ENCODE measurements at places on chromosomes 4 and X.

- no peak for DNase-seq
These were observed 167.6 kb upstream of the ARSJ start for GRCh38 chr4:114146947-114147618.

- no peak for DNase-seq
These were observed 79.3 kb downstream of the TEX13C start for GRCh38 chrX:125398959-125399440.

DNA sequence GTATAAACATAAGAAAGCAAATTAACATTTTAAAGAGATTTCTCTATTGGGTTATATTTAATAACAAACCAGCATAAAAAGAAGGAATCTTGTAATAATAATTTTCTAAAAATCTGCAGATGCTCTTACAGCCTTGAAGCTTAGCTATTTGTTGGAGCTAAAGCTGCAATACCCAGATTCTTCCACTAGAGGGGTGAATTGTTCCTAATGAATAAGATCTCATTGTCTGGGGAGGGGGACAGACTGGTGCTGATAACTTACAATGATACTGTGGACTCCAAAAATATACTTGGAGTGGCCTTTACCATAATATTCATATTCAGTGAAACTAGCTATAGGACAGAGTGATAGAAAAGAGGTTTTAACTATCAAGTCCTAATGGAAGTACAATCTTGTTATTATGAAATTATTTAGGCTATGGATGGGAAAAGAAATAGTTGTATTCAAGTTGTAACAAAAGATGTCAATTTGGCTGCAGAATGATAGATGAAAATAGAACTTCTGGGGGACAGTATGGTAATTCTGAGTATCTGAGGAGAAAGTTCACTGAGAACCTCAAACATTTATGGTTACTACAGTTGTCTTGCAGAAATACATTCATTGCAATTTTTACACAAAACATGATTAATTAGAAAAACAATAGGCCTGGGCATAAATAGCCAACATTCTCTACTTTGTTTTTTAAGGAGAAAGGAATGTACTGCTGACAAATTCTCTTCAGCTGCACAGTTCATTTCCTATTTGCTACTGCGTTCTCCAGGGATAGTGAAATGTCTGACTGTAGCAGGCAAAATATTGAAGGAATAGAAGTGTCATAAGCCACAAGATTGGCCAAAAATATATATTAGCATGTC is 443.3 kb downstream of the GBA3 start:
- DNase-seq, result peak; percentile 22

DNA sequence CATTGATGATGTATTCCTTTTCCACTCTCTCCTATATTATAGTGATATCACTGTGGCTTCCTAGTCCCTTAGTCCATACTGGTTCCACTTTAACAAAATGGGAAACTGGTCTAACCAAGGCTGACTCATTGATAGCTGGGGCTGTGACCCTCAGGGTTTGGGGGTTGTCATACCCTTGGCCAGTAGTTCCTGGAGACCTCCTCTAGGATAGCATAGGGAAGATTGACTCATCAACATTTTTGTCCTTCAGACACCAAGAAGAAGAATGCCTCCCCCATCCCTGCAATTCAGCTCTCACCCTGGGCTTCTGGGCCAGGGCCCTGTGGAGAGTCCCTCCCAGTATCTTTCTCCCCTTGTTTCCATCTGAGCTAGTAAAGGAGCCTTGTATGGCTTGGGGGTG is 68.8 kb upstream of the PRPS1 start:
- no peak for DNase-seq

GRCh38 chrX:27987862-27988646 is 6.8 kb upstream of the DCAF8L1 start:
- no peak for DNase-seq

- DNase-seq, result peak; percentile 57
These were observed 19.1 kb downstream of the SH3BP2 start for GRCh38 chr4:2811830-2812611.

GRCh38 chrX:12315526-12315925 is 177.3 kb downstream of the FRMPD4 start:
- no peak for DNase-seq

GRCh38 chrX:109848461-109849050 is 115.5 kb upstream of the ACSL4 start:
- no peak for DNase-seq

GRCh38 chrX:39750848-39751247 is 346.9 kb downstream of the BCOR start:
- DNase-seq, result no peak

DNA sequence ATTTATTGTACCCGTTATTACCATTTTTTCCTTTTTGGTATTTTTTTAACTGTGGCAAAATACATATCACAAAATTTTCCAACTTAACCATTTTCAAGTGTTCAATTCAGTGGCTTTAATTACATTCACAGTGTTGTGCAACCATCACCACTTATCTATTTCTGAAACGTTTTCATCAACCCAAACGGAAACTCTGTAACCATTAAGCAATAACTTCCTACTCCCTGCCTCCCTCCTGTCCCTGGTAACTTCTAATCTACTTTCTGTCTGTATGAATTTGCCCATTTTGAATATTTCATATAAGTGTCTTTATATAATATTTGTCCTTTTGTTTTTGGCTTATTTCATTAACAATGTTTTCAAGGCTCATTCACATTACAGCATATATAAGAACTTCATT is 57.4 kb upstream of the MSN start:
- DNase-seq, result no peak

DNA sequence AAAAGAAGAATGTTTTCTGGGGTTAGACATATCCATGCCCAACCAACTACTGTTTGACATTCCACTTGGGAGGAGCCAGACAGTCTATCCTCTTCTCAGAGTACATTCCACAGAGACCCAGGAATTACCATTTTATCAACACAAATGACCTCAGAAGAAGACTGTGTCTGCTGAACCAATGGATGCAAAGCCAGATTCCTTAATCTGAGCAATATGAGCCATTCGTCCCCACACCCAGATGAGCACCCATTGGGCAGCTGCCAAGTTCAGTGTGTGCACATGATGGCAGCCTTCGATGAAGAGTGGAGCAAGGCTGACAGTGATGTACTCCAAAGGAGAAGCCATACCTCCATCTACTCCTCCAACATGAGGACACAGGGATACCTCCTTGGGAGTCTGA is 111.3 kb downstream of the ZNF674 start:
- no peak for DNase-seq

GRCh38 chrX:122625821-122626220 is 558.3 kb upstream of the GRIA3 start:
- DNase-seq, result no peak

- no peak for DNase-seq
These were observed 619 bp upstream of the PDK3 start for GRCh38 chrX:24464498-24464835.

DNA sequence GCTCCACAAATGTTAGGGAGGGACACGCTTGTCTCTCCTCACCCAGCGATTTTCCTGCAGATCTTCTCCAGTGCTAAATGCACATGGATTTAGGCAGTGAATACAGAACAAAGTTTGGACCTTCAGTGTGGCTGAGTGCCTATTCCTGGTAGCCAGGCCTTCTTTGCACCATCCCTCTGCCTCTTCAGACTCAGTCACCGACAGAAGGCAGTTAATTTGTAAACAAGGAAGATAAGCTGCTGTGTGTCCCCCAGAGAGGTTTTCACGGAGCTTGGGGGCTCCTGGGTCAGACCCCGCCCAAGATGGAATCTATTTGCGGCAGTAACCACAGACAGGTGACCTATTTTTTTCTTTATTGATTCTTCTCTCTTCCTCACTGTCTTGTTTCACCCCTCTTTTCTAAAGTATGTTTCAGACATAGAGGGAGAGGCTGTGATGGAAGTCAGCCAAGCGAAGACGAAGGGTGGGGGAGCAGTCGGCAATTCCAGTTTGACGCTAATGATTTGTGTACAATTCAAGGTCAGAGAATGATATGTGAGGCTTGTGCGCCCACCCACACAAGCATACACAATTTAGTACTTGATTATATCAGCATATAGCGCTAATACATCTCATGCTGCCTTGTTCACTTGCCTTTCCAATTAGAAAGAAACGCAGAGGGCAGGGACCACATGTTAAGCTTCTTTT is 200.8 kb downstream of the MGST2 start:
- peak; percentile 49 for DNase-seq

DNA sequence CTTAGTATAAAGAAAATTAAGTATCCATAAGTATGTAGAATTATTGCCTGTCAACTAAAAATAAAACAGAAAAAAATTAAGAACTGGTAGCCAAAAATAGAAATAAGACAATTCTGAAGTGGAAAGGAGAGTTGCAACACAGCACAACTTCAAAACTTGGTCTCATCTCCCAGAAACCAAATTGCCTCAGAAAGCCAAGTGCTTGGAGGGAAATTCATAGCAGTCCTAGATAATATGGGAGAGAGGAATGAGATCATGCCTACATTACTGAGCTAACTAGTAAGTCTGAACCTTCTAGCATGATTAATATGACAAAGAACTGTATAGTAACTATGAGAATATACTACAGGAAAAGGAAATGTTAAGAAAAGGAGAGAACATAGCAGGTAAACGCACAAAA is 256.5 kb downstream of the LDB2 start:
- no peak for DNase-seq

GRCh38 chrX:111264385-111264784 is 5.9 kb downstream of the CAPN6 start:
- no peak for DNase-seq

DNA sequence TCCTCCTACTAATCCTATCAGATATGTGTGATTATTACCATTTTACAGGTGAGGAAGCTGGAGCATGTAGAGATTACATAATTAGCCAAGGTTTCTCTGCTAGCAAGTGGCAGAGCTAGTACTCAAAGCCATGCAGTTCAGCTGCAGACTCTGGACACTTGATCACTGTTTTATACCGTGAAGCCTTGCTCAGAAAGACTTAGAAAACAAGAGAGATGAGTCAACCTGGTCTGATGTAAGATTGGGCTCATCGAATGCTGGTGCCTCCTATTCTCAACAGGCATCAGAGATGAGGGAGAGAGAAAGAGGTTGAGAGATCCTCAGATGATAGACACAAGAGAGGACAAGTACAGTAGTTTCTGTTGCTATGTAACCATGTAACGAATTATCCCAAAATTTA is 19.0 kb upstream of the PDE5A start:
- DNase-seq, result no peak

GRCh38 chr4:111512081-111512783 is 633.0 kb upstream of the FAM241A start:
- no peak for DNase-seq

DNA sequence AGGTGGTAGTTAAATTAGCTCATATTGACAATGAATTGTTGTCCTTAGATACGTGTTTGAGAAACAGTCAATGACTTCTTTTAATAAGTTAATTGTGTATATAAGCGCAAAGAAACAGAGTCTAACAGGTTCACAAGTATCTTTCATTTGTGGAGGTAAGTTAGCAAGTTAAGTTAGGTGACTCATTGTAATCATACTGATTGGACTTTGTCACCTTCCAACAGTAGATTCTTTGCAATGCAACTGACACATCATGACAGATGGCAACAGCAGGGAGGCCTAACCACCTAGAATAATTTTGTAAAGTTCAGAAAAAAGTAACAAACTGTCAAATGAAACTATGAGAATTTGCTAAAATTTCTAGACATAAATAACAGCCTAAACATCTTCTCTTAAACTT is 207.6 kb upstream of the PITX2 start:
- DNase-seq, result no peak

DNA sequence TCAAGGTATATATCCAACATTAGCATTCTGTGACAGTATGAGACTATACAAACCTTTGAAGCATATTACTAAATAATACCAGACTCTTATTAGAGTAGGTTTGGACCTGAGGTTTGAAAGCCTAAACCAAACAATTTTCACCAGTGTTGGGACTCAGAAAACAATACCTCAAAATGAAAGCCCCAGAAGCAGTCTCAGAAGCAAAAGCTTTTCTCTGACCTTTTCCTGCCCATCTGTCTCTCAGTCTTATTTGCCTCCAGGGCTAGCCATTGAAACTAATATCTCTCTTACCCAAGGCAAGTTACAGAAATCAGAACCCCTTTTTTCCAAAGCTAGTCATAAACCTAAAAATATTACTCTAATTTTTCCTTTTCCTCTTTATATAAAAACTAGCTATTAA is 163.3 kb downstream of the PTCHD1 start:
- no peak for DNase-seq

GRCh38 chr4:6561706-6562371 is 13.2 kb upstream of the MAN2B2 start:
- DNase-seq, result no peak

DNA sequence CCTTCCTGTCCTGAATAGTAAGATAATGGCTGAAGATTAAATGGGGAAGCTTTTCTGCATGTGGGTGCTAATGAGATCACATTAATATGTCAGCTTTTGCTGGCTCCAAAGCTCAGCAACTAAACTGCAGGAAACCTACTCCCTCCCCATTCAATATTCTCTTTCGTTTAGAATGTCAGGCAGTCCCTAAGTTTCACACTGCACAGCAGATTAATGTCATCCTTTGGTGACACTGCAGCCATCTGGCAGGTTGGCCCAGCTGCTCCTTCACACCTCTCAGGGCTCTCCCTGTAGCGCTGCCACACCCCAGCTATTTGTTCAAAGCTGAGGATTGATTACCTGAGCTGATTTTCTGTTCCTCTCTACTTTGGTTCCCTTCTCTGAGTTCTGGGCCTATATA is 110.5 kb downstream of the KDR start:
- DNase-seq, result no peak

DNA sequence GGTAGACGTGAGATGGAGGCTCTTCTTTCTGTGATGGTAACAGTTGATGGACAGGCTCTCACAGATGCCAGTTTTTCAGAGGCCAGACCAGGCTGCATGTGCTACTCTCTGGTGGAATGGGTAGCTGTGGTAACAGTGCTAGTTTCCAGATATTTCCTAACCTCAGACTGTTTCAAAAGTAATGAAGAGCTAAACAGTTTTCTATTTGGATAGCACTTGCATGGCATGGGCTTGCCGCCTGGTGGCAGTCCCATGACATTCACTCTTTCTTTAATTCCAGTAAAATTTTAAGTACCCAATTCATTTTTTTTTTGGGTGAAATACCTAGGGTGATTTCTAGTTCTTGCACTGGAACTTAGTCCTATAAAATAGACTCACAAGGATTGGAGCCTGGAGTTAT is 220.2 kb upstream of the MAD2L1 start:
- no peak for DNase-seq

GRCh38 chr4:37609626-37610025 is 76.5 kb downstream of the RELL1 start:
- no peak for DNase-seq

- DNase-seq, result no peak
These were observed 53.4 kb downstream of the PALLD start for GRCh38 chr4:168550064-168550766.

- DNase-seq, result no peak
These were observed 1047.6 kb downstream of the TECRL start for GRCh38 chr4:63361628-63362027.

DNA sequence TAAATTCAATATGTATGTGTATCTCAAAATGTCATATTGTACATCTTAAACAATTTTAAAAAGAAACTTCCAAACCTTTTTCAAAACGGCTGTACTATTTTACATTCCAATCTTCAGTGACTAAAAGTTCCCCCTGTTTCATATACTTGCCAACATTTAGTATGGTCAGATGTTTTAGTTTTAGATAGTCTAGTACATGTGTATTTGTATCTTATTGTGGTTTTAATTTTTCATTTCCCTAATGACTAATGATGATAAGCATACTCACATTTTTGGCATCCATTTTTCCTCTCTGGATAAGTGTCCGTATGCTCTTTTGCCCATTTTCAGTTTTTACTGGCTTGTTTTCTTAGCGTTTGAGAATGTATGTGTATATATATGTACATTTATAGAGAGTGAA is 212.2 kb upstream of the MAGEB18 start:
- no peak for DNase-seq

Data from testis (tissue), 5 donors.